Naive B cell (primary cell): ENCODE measurements at places on chromosomes 13 and 19. TPM values are rescaled to one million over a fixed set of nuclear protein-coding genes. Genes with fewer than 3 reads are reported as not detected.

Gene ZIM2
- not detected for polyA plus RNA-seq

Gene SLC25A23
- polyA plus RNA-seq, result 2.9 TPM

Gene PSPN
- polyA plus RNA-seq, result 0.35 TPM

Gene KIR3DL1
- 0.53 TPM for polyA plus RNA-seq

DNA sequence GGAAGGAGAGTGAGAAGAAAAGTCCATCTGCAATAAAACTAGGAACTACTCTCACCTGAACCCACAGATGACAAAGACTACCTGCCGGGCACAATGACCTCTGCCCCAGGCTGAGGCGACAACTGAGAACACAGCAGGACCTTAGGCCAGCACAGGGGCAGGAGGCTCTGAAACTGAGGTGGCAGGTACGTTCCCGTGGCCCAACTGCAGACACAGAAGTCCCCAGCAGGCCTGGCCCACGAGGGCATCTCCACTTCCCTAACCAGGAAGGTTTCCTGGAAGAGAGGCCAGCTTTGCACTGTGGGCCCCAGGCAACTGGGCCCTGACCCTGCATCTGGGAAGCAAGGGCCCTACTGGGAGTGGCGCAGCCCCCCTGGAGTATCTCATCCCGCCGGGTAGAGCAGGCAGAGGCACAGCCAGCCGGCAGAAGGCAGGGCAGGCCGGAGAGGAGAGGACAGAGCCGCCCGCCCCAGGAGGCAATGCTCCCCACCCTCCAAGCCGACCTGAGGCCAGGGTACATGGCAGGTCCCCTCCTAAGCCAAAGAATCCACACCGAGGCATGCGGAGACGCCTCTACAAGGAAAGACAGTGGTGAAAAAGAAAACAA lies 32.7 kb downstream of the STK24 start:
- H3K4me3 ChIP-seq, result no peak overlapping the region
- H3K4me1 ChIP-seq, result peaks cover 55% of the 10 kb centered on the region
- no peak for DNase-seq
- no peaks in the 10 kb centered on the region for H3K36me3 ChIP-seq
- no peak overlapping the region for H3K27ac ChIP-seq

DNA sequence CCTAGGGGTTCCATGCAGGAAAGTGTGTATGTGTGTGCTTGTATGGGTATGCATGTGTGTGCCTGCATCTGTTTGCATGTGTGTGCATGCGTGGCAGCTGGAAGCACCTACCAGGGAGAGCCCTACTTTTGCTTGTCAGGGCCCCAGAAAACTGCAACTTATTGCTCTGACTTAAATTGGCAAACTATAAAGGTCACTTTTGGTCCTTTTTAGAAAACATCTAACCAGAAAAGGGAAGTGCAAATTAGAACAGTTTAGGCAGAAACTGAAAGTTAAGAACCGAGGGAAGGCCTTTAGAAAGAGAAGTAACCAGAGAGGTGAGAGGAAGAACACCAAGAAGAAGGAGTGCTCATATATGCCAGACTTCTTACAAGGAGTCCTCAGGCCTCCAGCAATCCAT lies 32.5 kb downstream of the DLEU7 start:
- H3K4me3 ChIP-seq, result no peak overlapping the region
- DNase-seq, result peak; percentile 66
- H3K36me3 ChIP-seq, result peaks cover under 1% of the 10 kb centered on the region
- H3K4me1 ChIP-seq, result peaks cover 23% of the 10 kb centered on the region
- peak overlapping the region; percentile 78 for H3K27ac ChIP-seq

GRCh38 chr19:4979211-4979807 lies 10.4 kb downstream of the KDM4B start:
- H3K36me3 ChIP-seq, result peaks cover 8% of the 10 kb centered on the region
- no peak overlapping the region for H3K27ac ChIP-seq
- H3K4me3 ChIP-seq, result no peak overlapping the region
- peaks cover 54% of the 10 kb centered on the region for H3K4me1 ChIP-seq
- DNase-seq, result no peak

DNA sequence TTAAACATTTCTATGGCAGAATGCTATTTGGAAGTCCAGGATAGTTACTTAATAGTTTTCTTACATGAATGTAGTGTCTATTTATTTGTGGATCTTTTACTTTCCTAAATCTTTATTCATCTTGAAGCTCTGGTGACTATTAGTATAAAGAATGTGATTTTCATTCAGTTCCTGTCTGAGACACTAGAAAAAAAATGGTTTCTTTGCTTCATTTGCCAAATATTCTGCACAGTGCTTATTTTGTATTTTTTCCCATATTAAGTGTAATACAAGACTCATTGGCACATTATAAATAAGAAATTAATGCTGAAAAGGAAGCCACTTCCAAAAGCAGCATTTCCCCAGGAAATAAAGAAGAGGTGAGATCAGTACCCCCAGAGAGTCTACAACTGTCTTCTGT lies 109.8 kb downstream of the POSTN start:
- H3K36me3 ChIP-seq, result no peaks in the 10 kb centered on the region
- no peaks in the 10 kb centered on the region for H3K27me3 ChIP-seq
- H3K4me3 ChIP-seq, result no peak overlapping the region
- no peak overlapping the region for H3K27ac ChIP-seq
- no peak for DNase-seq
- no peaks in the 10 kb centered on the region for H3K4me1 ChIP-seq

- H3K27me3 ChIP-seq, result peaks cover 9% of the 10 kb centered on the region
- H3K36me3 ChIP-seq, result peaks cover 13% of the 10 kb centered on the region
- peaks cover 42% of the 10 kb centered on the region for H3K4me1 ChIP-seq
- peak within 1 kb of the TSS; percentile 96 for H3K4me3 ChIP-seq
Measured at GRCh38 chr19:53467485-53468262, at the start of gene ZNF813. Gene ZNF813, plus strand, starts transcription at chr19:53467733. Its CDS starts 16,090 bp downstream, at chr19:53483823.

DNA sequence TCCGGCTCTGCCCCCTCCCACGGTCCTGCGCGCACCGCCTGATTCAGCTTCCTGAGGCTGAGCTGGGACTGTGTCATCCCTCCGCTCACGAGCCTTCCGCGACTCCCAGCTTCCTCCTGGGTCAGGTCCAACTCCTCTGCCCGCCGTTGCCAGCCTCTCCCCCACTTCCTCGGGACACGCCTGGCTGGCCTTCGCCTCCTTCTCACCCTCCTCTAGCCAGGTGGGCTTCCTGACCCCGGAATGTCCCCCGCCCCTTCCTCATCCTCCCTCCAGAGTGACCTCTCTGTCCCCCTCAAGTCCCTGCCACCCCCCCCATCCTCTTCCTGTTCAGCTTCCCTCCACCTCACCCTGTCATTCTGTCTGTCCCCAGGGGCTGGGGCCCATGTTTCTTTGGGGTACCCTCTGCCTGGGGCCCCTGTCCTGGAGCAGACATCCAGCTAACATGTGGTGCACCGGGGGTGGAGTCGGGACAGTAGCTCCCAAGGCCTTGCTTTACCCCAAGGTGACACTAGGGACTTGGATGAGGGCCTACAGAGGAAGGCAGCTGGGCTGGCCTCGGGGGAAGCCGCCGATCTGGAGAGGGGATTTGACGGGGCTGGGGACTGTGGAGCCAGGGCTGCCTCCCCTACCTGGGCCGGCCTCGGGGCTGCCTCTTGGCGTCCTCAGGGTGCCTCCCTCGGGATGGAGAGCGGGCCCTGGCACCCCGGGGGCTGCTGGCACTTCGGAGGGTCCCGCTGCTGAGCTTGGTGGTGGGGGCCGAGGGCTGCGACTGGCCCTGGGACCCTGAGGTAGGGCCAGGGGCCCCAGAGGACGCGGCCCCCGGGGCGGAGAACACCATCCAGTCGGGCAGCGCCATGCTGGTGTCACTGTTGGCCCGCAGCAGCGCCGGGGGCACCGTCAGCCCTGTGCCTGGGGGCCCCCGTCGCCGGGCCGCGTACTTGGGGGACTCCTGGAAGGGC lies 16.5 kb downstream of the SHANK1 start:
- peaks cover 8% of the 10 kb centered on the region for H3K36me3 ChIP-seq
- peak overlapping the region; percentile 65 for H3K27ac ChIP-seq
- DNase-seq, result no peak

GRCh38 chr13:38255600-38255999 lies 94.1 kb upstream of the UFM1 start:
- no peak for DNase-seq
- H3K27ac ChIP-seq, result no peak overlapping the region
- H3K4me3 ChIP-seq, result no peak overlapping the region

GRCh38 chr19:50565984-50566903 lies 2.0 kb downstream of the LRRC4B start:
- H3K4me3 ChIP-seq, result no peak overlapping the region
- H3K27ac ChIP-seq, result no peak overlapping the region
- DNase-seq, result no peak

- H3K27ac ChIP-seq, result no peak overlapping the region
- H3K4me1 ChIP-seq, result peaks cover 28% of the 10 kb centered on the region
- no peaks in the 10 kb centered on the region for H3K27me3 ChIP-seq
- no peak overlapping the region for H3K4me3 ChIP-seq
Measured at GRCh38 chr19:48805452-48805851, 5.4 kb downstream of the BCAT2 start.

- DNase-seq, result no peak
- H3K4me1 ChIP-seq, result peaks cover 5% of the 10 kb centered on the region
- no peak overlapping the region for H3K27ac ChIP-seq
- no peaks in the 10 kb centered on the region for H3K36me3 ChIP-seq
Measured at GRCh38 chr19:18763674-18764590, 27.2 kb downstream of the COMP start.

GRCh38 chr19:38425810-38426466 lies at the start of gene RASGRP4:
Gene RASGRP4, minus strand, starts transcription at chr19:38426219. Its CDS starts 128 bp downstream, at chr19:38426091.
- peaks cover 16% of the 10 kb centered on the region for H3K4me1 ChIP-seq
- H3K36me3 ChIP-seq, result no peaks in the 10 kb centered on the region
- H3K27me3 ChIP-seq, result no peaks in the 10 kb centered on the region
- no peak within 1 kb of the TSS for H3K27ac ChIP-seq

- peaks cover 4% of the 10 kb centered on the region for H3K27me3 ChIP-seq
- H3K4me3 ChIP-seq, result no peak overlapping the region
- no peak overlapping the region for H3K27ac ChIP-seq
- H3K36me3 ChIP-seq, result no peaks in the 10 kb centered on the region
- DNase-seq, result no peak
Measured at GRCh38 chr13:95457294-95457693, 95.2 kb upstream of the CLDN10 start.

DNA sequence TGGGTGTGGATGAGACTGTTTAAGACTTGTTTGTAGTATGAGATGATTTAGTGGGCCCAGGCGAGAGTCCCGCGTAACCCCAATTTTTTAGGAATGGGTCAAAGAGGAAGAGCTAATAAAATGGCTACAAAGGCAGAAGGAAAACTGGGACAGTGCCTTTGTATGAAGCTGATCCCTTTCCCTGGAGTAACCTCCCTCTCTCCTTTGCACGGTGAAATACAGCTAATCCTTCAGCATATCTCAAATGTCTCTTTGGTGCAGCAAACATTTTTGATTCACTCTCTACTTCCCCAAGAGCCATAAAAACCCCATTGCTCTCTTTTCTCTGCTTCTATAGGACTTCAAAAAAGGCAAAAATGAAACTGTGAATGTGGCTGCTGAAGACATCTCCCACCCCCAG lies 473.8 kb downstream of the KLF5 start:
- no peaks in the 10 kb centered on the region for H3K4me1 ChIP-seq
- no peaks in the 10 kb centered on the region for H3K36me3 ChIP-seq
- H3K27me3 ChIP-seq, result no peaks in the 10 kb centered on the region
- H3K4me3 ChIP-seq, result no peak overlapping the region
- no peak overlapping the region for H3K27ac ChIP-seq

DNA sequence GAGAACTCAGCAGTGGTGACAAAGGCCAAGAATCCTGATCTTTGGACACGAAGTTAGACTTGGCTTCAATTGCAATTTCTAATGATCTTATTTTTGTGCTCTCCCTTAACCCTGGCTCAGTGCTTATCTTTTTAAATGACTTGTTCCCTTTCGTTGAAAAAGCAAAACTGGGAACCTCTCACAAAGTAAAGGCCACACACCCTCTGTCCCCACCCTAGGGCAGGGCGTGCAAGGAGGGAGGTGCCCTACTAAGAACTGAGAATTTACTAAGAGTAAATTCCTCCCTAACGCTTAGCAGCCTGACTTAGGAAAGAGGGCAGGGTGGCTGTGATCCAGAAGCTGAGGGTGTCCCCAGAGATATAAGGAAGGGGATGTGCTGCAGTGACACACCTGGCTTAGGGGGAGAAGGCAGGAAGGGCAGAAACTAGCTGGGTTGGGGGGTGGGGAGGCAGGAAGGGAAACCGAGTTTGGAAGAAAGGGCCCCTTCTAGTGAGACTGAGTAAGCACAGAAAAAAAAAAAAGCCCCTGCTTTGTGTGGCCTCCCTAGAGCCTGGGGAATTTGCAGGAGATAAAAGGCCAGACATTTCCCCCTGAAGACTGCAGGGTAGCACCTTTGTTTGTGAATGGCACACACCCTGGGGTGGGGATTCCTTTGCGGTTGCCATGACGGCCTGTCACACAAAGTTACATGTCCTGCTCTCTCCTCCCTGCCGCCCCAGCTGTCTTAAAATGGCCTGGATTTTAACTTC lies 435.1 kb downstream of the EFNB2 start:
- H3K4me1 ChIP-seq, result no peaks in the 10 kb centered on the region
- no peak for DNase-seq
- H3K27ac ChIP-seq, result no peak overlapping the region
- peaks cover 5% of the 10 kb centered on the region for H3K27me3 ChIP-seq
- H3K4me3 ChIP-seq, result no peak overlapping the region

DNA sequence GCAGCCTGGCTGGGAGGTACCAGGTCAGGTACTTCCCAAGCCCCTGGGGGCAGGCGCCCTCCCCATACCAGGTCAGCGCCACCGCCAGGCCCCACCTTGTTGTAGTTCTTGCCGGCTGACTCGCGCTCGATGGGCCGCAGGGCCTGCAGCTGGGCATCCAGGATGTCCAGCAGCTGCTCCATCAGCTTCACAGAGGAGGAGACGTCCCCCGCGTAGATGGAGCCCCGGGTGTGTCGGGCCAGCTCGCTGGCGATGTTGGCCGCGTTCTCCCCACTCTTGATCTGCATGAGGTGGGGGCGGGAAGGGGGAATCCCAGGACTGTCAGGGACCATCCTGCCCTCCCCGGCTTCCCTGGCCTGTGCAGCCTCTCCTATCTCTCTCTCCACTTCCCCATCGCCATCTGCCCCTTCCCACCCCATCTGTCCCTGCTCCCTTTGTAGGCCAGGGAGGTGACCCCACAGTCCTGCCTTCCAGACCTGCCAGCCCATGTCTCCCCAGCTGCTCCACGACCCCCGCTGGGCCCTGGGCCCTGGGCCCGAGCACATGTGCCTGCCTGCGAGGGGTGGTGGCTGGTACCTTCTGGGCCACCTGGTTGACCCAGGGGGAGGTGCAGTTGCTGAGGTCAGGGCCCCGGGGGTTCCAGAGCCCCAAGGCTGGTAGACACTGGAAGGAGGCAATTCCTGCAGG lies 23.8 kb upstream of the ASF1B start:
- no peak overlapping the region for H3K27ac ChIP-seq
- no peaks in the 10 kb centered on the region for H3K36me3 ChIP-seq
- no peaks in the 10 kb centered on the region for H3K4me1 ChIP-seq
- DNase-seq, result no peak

GRCh38 chr13:113433391-113433916 lies 19.8 kb downstream of the ADPRHL1 start:
- no peaks in the 10 kb centered on the region for H3K36me3 ChIP-seq
- H3K27me3 ChIP-seq, result no peaks in the 10 kb centered on the region
- H3K4me3 ChIP-seq, result no peak overlapping the region
- H3K27ac ChIP-seq, result no peak overlapping the region

- H3K4me1 ChIP-seq, result peaks cover 6% of the 10 kb centered on the region
- DNase-seq, result no peak
- no peaks in the 10 kb centered on the region for H3K36me3 ChIP-seq
- no peak overlapping the region for H3K27ac ChIP-seq
Measured at GRCh38 chr19:53947624-53948023, 15.1 kb upstream of the CACNG8 start.
